ENCODE measurements at places on chromosomes 2 and 18. TPM values are rescaled to one million over a fixed set of nuclear protein-coding genes. Genes with fewer than 3 reads are reported as not detected.

Gene RESP18
- not detected for total RNA-seq

Gene ACOXL
- not detected for total RNA-seq

Gene EML4
- total RNA-seq: 25.8 TPM

Gene TRIB2
- total RNA-seq: 0.91 TPM

Gene SLC35G4
- total RNA-seq: not detected

Gene SNTG2
- total RNA-seq: not detected

Gene RNF103
- total RNA-seq: 62.7 TPM

Gene NAT8
- not detected for total RNA-seq

Gene PUM2
- total RNA-seq: 34.8 TPM

Gene FRZB
- 0.12 TPM for total RNA-seq

Gene ADNP2
- 10.9 TPM for total RNA-seq

Gene KYNU
- total RNA-seq: 285 TPM

Gene NT5DC4
- total RNA-seq: not detected

Gene ARHGEF33
- total RNA-seq: 0.02 TPM

Gene OTOF
- 0.10 TPM for total RNA-seq

Gene UGT1A10
- total RNA-seq: not detected

Gene STARD6
- not detected for total RNA-seq

Gene ASXL2
- total RNA-seq: 10.0 TPM

Gene TRPM8
- 0.15 TPM for total RNA-seq

Gene KIAA2012
- total RNA-seq: not detected

Gene SERTAD2
- total RNA-seq: 10.9 TPM

Gene CYP27A1
- total RNA-seq: 0.14 TPM

Gene ARHGEF4
- total RNA-seq: 7.4 TPM

Gene ARHGAP15
- total RNA-seq: not detected

Gene CNDP1
- total RNA-seq: not detected

Gene NRP2
- 143 TPM for total RNA-seq

Gene SLC20A1
- total RNA-seq: 139 TPM

Gene HNMT
- total RNA-seq: 0.53 TPM

Gene PLEK
- total RNA-seq: not detected

Gene ZNF519
- total RNA-seq: 2.0 TPM

Gene REG3A
- total RNA-seq: not detected

Gene SLC14A1
- total RNA-seq: not detected

Gene ABCG8
- not detected for total RNA-seq

Gene IL18RAP
- total RNA-seq: not detected

Gene FASTKD1
- 18.3 TPM for total RNA-seq

Gene CROCC2
- not detected for total RNA-seq

Gene PLEKHH2
- total RNA-seq: 2.5 TPM

Gene RAB27B
- total RNA-seq: 10.5 TPM

Gene PROC
- total RNA-seq: 5.6 TPM

Gene UGT1A7
- 4.0 TPM for total RNA-seq

Gene SULT1C4
- total RNA-seq: not detected

Gene TRIM54
- total RNA-seq: 1.3 TPM

Gene MYOM1
- 0.30 TPM for total RNA-seq

Gene NGEF
- 20.3 TPM for total RNA-seq

Gene SERPINB5
- 0.11 TPM for total RNA-seq

Gene CPO
- total RNA-seq: not detected

All from A549 treated with Mapracorat at 1 μM for 4 hours (cell line).